ENCODE measurements at places on chromosomes 7 and 10.
A peak's percentile ranks its signal among the peaks of the same experiment; 100 is the strongest.

GRCh38 chr7:90387470-90388240 is 15.6 kb upstream of the CLDN12 start:
- no peak for DNase-seq

DNA sequence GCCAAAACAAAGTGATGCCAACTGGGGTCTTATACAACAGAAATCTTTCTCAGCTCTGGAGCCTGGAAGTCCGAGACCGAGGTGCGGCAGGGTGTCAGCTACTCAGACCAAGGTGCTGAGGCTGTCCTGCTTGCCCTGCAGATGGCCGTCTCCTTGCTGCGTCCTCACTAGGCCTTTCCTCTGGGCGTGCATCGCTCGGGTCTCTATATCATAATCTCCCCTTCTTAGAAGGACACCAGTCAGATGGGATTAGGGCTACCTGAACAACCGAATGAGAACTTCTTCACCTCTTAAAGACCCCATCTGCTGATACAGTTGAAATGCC is 244.7 kb downstream of the EBF3 start:
- no peak for DNase-seq

DNA sequence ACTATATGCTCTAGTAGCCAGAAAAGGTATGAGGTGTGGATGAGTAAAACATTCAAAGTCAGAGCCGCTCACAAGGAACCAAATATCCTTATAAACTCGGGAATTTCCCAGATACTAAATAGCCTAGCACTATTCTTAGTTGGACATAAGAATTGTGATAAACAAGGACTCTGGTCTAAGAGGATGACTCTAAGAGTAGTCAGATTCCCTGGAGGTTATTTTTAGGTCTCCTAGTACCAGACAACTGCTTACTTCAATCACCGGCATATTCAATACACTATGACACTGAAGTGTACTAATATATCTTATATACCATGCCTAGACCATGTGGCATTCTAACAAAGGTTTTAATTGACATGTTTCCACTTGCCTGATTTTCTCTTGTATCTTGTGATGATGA is 56.5 kb downstream of the LMBR1 start:
- no peak for DNase-seq

DNA sequence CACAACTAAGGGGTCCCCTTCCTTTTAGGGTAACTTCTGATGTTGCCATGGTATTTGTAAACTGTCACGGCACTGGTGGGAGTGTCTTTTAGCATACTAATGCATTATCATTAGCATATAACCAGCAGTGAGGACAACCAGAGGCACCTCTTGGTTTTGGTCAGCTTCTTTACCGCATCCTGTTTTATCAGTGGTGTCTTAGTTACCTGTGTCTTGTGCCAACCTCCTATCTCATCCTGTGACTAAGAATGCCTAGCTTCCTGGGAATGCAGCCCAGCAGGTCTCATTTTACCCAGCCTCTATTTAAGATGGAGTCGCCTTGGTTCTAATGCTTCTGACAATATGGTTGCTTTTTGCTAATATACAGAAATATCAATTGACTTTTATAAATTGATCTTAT is 54.9 kb downstream of the AHCYL2 start:
- DNase-seq, result no peak

GRCh38 chr10:33243703-33244102 is 90.8 kb downstream of the NRP1 start:
- no peak for DNase-seq

- DNase-seq, result no peak
Measured at GRCh38 chr7:44150966-44151941, 10.1 kb upstream of the MYL7 start.

DNA sequence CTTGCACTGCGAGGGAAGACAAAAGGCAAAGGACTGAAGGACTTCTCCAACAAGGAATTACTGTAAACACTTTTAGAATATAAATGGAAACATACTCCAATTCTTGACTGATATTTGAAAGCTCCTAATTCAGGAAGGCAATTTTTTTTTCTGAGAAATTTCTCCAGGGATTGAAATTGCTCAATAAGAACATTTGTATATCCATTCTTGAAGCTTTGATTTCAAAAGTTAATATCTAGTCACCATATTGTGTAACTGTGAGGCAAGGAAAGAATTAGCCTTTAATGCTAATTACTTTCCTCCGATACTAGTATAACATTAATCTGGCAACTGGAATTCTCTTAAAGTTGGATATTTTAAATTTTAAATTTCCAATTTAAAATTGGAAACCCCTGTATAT is 188.4 kb upstream of the COL1A2 start:
- no peak for DNase-seq

DNA sequence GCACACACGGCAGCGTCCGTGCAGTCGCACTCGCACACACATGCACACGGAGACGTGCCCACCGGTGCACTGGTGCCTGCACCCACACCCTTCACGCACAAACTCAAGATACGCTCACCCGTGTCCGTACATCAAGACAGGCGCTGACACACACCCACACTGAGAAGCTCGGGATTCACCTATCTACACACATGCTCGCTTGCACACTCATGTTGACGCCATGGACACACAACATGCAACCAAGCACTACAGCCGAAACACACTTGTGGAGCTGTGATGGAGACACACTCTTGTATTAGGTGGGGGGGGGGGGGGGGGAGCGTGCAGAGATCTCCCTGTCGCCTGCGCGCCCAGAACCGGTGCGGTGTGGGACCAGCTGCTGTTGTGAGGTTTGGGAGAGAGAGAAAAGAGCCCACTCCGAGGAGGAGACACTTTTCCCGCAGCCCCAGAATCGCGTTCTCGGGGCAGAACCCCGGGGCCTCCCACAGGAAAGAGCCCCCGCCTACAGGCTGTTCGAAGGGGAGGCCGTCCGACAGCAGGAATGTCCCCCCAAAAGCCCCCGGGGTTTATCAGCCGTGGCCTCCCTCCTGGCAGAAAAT is 605 bp upstream of the NFKB2 start:
- DNase-seq, result peak; percentile 44

GRCh38 chr7:135510592-135511183 is 786 bp upstream of the CNOT4 start:
- no peak for DNase-seq

GRCh38 chr7:155999631-156000489 is 187.6 kb upstream of the SHH start:
- DNase-seq, result no peak

- DNase-seq, result no peak
Measured at GRCh38 chr7:86926732-86927131, 132.7 kb downstream of the ELAPOR2 start.

GRCh38 chr7:99024066-99024465 is 119.8 kb downstream of the SMURF1 start:
- no peak for DNase-seq

- DNase-seq, result no peak
Measured at GRCh38 chr10:6570893-6571292, 9.2 kb downstream of the PRKCQ start.

DNA sequence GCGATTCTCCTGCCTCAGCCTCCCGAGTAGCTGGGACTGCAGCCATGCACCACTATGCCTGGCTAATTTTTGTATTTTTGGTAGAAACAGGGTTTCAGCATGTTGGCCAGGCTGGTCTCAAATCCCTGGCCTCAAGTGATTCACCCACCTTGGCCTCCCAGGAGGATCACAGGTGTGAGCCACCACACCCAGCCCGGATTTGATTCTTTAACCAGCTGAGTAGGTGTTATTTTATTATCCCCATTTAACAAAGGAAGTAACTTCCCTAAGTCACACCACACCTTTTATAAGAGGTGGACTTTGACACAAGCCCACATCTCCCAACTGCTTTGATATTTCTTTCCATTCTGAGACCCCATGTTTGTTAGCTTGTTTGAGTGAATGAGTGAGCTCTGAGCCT is 25.0 kb downstream of the SLC25A28 start:
- no peak for DNase-seq

DNA sequence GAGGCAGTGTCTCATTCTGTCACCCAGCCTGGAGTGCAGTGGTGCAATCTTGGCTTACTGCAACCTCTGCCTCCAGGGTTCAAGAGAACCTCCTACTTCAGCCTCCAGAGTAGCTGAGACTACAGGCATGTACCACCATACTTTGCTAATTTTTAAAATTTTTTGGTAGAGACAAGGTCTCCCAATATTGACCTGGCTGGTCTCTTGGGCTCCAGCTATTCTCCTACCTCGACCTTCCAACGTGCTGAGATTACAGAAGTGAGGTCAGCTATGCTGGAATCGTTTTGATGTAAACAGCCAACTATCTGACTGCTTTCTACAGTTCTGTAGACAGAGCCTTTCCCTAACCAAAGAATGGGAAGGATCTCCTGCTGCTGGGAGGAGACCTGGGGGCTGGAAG is 375.8 kb downstream of the GATA3 start:
- no peak for DNase-seq

DNA sequence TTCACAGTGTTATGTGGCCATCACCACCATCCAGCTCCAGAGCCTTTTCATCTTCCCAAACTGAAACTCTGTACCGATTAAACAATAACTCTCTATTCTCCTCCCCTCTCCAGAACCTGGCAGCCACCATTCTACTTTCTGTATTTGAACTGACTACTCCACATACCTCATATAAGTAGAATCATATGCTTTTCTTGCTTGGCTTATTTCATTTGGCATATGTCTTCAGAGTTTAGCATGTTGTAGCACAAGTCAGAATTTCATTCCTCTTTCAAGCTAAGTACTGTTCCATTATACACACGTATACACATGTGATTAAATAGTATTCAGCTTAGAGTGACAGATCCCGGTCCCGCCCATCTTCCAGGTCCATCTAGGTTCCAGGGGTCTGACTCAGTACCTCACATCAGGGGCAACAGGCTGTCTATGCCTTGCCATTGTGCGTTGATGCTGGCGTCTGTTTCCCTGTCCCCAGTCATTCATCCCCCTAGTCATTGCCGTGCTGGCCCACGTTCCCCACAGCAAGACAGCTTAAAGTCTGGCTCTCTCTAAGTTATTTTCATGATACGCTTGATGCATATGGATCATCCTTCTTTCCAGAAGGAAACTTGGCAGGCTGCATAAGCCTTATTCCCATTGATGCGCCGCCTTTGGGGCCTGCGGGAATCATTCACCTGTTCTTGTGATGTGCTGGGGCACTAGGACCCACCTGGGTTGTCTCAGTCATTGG is 108.3 kb downstream of the CHN2 start:
- DNase-seq, result no peak

GRCh38 chr7:35691827-35692307 is 3.1 kb downstream of the HERPUD2 start:
- no peak for DNase-seq

- DNase-seq, result no peak
Measured at GRCh38 chr10:36265741-36266140, 623.6 kb upstream of the FZD8 start.

DNA sequence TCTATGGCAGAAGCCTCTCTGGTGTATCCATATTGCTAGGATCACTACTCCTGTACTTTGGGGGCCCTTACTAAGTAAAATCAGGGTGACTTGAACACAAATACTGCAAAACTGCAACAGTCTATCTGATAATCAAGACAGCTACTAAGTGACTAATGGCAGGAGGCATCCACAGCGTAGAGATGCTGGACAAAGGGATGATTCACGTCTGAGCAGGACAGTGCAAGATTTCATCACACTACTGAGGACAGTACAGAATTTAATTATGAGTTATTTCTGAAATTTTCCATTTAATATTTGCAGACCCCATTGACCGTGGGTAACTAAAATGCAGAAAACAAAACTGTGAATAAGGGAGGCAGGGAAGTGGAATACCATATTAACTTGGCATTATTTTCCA is 10.4 kb downstream of the CUL2 start:
- DNase-seq, result no peak

DNA sequence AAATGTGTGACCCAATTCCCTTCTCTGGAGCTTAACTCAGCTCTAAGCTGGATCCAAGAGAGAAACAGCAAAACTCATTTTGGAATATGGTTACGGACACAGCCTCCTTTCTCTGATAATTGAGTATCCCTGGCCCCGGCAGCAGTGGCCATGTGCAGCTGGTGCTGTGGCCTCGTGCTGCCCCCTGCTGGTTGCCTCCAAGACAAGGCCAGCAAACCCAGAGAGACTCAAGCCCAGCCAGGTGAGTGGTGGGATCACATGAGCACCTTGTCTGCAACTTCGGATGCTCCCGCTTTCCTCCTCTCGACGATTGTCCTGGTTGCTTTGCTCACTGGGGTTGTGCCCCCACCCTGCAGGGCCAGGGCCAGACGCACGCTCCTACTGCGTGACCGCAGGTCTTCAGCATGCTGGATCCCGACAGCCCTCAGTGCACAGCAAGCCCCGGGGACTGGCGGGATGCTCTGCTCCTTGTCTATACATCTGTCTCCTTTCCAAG is 19.4 kb downstream of the SFTPD start:
- DNase-seq, result peak; percentile 72

GRCh38 chr7:101739775-101740398 is 77.5 kb upstream of the CUX1 start:
- DNase-seq, result no peak

DNA sequence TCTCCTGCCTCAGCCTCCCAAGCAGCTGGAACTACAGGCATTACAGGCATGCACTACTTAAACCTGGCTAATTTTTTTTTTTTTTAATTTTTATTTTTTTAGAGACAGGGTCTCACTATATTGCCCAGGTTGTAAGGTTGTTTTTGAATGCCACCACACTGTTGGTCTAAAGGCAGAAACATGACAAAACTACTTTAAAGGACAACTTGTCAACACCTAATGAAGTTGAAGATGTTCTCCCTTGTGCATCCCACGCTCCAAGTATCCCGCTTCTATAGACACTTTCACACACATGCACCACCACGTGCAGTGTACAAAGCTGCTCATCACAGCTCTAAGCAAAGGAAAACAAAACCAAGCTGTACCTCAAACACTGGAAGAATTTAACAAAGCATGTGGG is 226.4 kb downstream of the FGFR2 start:
- DNase-seq, result no peak

Measured in stimulated activated CD4-positive, alpha-beta T cell treated with anti-CD3 and anti-CD28 coated beads, Interleukin-12 subunit alpha, Interleukin-12 subunit beta, amount 100 ng/mL, for 48 hours (primary cell).